ENCODE measurements at places on chromosomes 12 and 14.

GRCh38 chr12:15193946-15194345, 27.3 kb downstream of the RERG start:
- no peak for DNase-seq

DNA sequence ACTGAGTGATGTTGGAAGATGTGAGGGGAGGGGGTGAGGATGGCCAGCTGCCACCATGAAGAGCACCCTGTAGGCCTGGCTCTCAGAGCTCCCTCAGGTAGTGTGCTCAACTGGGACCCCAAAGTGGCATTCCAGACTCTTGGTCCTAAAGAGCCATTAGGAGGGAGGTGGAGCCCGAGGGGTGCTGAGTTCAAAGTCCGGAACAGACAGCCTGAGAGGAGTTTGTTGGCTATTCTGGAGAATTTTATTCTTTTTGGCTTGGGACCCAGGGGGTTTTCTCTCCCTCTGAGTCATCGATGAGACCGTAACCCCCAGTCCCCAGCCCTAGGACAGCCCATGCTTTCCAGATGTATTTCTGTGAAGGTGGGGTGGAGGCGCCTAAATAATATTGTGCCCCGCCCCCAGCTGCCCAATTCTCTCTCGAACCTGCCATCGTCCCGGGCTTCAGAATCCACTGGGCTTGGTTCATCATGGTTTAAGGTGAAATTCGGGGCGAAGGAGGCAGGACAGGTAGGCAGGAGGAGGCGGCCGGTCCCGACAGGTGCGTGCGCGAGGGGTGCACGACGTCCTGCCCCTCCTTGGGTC, 690 bp upstream of the RBP5 start:
- DNase-seq: no peak

GRCh38 chr14:44151130-44151820, 355.8 kb downstream of the FSCB start:
- DNase-seq: no peak

DNA sequence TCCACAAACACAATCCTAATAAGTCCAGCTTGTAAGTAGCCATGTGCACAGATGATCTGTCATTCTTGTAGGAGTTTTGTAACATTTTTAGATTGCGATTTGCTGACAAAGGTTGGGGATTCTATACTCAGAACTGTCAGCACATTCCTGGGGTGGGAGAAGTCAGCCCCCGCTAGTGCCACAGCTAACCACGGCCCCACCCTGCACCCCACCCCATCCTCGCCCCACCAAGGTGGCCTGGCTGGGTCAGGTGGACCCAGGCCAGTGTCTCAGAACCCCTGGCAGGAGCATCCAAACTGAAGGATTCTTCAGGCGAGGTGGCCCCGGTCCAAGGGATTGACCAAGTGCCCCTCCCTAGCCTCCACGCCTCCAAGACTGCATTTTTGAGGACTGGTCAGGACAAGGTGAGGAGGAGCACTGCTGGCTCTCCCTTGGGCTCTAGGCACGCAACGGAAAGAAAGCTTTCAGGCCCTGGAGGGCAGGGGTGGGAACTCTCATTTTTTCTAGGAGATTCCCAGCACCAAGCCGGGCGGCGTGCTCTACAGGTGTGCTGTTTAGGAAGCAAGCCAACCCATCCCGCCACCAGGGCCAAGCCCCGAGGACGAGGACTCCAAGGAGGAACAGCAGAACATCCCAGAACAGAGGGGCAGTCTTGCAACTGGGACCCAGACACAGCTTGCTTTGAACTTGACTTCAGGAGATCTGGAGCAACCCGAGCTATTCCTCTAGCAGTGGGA, 172.8 kb downstream of the BCL11B start:
- no peak for DNase-seq
